Activated CD4-positive, alpha-beta T cell treated with anti-CD3 and anti-CD28 coated beads for 24 hours (primary cell): ENCODE measurements at places on chromosomes 4 and X.

DNA sequence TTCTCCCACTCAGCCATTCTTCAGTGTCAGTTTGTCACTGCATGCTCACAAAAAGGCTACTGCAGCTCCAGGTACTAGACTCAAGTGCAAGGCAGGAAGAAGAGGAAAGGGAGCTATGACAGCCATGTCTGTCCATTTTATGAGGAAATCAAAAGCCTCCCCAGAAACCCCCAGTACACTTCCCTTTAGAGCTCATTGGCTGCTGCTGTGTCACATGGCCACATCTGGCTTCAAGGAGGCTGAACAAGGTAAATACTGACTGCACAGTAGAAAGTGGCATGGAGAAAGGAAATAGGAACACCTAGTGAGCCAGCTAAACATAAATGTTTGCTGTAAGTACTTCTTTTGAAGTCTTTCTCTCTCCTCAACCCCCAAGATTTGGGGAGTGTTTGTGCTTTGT is 67.2 kb upstream of the FRAS1 start:
- no peak for DNase-seq

DNA sequence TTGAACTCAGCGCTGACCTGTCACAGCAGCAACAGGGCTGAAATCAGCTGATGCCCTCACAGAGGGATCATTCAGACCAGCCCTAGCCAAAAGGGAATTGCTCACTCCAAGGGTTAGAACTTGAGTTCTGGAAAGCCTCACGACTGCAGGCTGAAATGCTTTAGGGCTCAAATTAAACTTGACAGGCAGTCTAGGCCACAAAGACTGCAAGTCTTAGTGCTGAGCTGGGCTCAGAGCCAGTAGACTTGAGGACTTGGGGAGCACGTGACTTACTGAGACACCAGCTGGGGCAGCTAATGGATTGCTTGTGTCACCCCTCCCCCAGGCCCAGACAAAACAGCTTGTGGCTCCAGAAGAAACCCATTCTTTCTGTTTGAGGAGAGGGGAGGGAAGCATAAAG is 119.0 kb upstream of the SLC6A14 start:
- DNase-seq: no peak

GRCh38 chr4:103012060-103012459 is 7.4 kb downstream of the SLC9B1 start:
- DNase-seq: no peak

GRCh38 chr4:38621028-38621684 is 42.8 kb upstream of the KLF3 start:
- DNase-seq: no peak

DNA sequence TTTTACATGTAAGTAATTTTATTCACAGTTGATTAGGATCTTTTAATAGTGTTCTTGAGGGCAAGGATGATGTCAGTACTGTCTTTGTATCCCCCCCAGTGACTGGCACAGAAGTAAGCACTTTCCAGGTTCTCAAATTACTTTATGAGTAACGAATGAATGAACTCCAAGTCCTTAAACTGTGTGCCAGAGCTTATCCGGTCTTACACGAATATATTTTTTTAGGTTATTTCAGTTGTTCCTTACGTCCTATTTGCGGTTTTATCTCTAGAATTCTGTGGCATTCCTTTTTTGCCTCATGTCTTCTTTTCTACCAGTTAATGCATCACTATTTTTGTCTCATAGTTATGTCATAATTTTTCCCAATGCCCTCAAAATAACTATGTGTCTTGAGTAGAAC is 106.9 kb upstream of the MID1IP1 start:
- DNase-seq: no peak

GRCh38 chr4:75598390-75598789 is 31.9 kb downstream of the CDKL2 start:
- no peak for DNase-seq

GRCh38 chr4:7389101-7389701 is 45.5 kb downstream of the PSAPL1 start:
- no peak for DNase-seq

- no peak for DNase-seq
Observed at GRCh38 chrX:83658731-83659130, 150.6 kb downstream of the POU3F4 start.

- DNase-seq: no peak
Observed at GRCh38 chrX:68654693-68655092, 7.2 kb downstream of the STARD8 start.

GRCh38 chrX:7953446-7953845 is 26.2 kb upstream of the PNPLA4 start:
- no peak for DNase-seq

DNA sequence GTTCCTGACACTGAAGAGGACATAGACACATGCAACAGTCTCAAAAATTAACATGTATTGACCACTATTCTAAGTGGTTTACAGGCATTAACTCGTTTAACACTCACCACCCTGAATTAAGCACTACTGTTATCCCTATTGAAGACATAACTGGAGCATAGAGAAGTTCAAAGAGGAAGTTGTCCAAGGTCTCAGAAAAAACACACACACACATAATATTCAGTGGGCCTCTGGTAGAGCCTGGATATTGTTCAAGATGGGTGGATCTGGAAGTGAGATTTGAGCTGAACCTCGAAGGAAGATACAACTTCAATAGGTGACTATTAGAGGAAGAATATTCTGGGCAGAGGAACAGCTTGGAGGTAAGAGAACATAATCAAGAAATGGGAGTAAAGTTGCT is 334.9 kb downstream of the HNRNPD start:
- DNase-seq: no peak

GRCh38 chr4:81854406-81854805 is 382.7 kb upstream of the RASGEF1B start:
- no peak for DNase-seq

- no peak for DNase-seq
Observed at GRCh38 chr4:87559090-87559837, 30.1 kb upstream of the SPARCL1 start.

DNA sequence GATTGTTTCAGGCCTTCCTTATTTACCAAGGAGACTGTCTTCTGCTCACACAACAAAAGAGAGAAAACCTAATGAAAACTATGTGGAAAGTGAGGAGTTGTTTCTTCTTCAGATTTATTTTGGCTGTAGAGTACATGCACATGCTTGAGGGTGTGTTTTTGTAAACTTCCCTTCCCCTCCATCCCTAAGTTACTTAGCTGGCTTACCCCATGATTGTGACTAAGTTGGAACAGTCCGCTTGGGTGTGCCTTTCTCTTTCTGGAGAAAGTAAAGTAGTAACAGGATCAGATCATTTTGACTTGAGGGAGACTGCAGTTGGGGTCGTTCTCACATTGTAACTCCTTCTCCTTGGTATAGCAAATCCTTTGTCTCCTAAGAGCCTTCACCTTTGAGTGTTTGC is 155.9 kb downstream of the RTL9 start:
- DNase-seq: no peak

DNA sequence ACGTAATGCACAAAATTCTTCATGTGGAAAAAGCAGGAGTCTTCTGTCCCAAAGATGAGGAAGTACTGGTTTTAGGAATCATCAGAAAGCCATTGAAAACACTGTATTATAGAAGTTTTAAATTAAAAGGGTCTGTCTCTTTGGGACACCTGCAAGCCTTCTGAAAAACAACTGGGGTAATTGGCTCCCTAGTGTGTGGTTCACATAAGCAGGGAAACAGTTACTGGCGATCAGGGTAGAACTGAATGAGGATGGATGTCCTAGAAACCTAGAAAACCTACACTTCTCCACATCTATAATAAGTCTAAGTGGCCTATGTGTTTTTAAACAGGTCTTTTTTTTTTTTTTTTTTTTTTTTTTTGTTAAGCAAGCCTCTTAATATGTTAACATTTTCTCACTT is 945.5 kb upstream of the PCDH10 start:
- DNase-seq: no peak

DNA sequence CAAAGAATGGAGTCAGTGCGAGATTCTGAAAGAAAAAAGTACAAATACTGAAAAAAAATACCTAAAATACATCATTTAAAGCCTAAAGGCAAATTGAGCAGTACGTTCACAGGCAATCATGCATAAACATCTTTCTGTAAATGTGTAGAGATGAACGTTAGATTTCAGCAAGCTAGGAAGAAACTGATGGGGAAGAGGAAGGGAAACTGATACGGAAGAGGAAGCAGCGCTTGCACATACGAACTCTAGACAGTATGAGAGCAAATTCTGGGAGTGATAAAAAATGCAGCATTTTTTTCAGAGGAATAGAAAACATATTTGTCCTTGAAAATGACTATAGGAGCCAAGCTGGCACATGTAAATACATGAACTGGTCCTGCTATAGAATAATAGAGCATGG is 9.4 kb downstream of the ANKRD50 start:
- DNase-seq: no peak

GRCh38 chrX:14062524-14062923 is 32.8 kb upstream of the GEMIN8 start:
- no peak for DNase-seq

DNA sequence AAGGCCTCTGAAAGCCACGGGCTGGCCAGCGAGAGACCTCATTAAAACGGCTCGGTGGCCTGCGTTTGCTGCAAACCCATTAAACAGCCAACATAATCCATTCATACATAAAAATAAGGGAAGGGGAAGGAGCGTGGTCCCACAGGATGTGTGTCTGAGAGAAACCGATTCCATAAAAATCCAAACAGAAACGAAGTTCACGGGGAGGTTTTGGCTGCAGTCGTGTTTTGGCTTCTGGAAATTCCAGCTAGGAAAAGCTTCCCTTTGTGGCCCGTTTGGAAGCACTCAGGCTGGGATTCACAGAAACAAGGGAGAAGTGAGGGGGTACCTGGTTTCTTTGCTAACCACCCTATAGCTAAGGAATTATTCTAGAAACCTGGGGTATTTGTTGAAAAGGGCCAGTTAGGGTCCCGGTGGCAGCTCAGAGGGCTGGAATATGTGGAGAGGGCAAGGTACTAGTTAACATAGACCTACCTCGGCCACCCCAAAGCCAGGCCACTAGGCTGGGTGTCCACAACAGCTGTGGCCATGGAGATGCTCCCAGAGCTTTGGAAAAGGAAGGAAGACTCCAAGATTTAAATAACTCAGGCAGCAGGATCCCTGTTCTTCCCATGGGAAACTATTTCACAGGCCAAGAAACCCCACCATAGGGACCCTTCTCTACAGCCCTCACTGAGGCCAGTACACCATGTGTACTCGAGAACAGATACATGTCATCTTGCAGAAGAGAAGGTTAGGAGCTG is 166.8 kb downstream of the BCOR start:
- DNase-seq: no peak

GRCh38 chr4:143354990-143355389 is 18.3 kb downstream of the GAB1 start:
- no peak for DNase-seq

- no peak for DNase-seq
Observed at GRCh38 chr4:31657859-31658570, 937.8 kb downstream of the PCDH7 start.

DNA sequence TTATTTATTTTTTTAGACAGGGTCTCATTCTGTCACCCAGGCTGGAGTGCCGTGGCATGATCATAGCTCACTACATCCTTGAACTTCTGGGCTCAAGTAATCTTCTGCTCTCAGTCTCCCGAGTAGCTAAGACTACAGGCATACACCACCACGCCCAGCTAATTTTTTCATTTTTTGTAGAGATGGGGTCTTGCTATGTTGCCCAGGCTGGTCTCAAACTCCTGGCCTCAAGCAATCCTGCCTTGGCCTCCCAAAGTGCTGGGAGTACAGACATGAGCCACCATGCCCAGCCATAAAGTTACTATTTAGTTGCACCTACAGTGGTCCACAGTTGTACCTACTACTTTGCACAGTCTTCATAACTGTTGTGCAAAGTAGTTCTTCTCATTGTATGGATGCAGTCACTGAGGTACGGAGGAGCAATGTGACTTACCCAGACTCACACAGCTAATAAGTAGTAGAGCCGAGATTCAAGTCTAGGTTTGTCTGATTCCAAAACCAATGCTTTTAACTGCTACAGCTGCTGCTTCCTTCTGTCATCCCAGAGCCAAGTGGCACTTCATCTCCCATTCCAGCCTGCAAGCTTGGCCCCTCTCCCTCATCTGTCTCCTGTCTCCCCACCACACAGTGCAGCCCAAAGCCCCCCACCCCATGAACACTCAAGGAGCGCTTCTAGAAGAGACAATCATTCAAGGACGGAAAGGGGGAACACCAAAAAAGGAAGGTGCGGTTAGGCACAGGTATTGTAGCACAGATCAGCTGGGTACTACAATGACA is 24.0 kb upstream of the IQSEC2 start:
- no peak for DNase-seq

DNA sequence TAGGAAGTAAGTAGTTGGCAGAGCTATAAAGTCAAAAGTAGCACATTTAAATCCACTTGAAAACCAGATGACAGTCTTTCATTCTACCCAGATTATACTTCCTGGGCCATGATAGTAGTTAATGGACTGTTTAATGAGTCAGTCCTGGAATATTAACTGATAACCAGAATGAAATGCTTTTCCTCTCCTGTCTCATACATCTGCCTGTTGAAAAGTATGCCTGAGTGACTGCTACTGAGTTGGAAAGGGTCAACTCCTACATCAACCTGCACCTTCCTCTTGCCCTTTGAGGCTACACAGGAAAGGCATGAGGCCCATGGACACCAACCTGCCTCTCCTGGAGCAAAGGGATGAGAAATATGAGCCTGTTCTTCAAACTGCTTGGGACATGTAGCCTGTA is 36.0 kb upstream of the COX7B2 start:
- no peak for DNase-seq

DNA sequence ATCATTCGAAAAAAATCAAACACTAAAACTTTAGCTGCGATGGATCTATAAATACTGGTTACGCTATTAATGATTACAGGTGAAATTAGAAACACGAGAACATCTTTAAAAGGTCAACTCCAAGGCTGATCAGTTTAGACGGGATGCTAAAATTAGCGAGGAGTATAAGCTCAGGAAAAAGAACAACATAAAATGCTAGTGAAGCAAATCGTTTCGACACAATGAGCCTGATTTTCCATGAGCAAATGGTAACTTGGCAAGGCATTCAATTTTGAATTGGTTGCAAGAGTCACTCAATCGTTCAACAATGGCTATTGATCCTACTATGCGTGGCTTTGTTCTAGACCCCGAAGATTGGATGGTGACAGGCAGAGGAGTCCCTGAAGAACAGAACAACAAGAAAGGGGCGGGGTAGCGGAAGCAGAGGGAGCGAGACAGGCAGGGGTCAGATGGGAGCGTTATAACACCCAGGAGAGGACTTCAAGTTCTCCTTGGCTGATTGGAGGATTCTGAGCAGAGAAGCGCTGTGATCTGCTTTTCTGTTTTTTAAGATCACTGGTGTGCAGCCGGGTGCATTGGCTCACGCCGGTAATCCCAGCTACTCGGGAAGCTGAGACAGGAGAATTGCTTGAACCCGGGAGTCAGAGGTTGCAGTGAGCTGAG is 146.5 kb downstream of the RBM47 start:
- no peak for DNase-seq

DNA sequence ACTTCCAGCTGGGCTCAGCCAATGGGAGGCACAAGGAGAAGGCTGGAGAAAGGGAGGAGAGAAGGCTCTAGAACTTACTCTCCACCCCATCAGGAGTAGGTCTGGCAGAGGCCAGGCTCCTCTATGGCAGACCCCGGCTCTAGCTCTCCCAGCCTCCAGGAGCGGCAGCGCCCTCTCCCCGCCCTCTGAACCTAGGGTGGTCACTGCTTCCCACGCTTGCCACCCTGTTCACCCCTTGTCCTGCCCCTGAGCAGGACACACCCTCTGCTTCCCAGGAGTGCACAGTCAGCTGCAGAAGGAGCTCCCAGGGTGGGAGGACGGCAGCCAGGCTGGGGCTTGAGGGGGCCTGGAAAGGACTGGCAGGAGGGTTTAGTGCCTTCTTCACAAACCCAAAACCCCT is 53.0 kb upstream of the CRMP1 start:
- no peak for DNase-seq
